NCI-H146 (cell line): ENCODE measurements at places on chromosomes 3 and 15.

- no peak for DNase-seq
Observed at GRCh38 chr3:150292891-150293290, 115.2 kb upstream of the TSC22D2 start.

- peak; percentile 65 for DNase-seq
Observed at GRCh38 chr3:77254967-77255831, 215.3 kb downstream of the ROBO2 start.

DNA sequence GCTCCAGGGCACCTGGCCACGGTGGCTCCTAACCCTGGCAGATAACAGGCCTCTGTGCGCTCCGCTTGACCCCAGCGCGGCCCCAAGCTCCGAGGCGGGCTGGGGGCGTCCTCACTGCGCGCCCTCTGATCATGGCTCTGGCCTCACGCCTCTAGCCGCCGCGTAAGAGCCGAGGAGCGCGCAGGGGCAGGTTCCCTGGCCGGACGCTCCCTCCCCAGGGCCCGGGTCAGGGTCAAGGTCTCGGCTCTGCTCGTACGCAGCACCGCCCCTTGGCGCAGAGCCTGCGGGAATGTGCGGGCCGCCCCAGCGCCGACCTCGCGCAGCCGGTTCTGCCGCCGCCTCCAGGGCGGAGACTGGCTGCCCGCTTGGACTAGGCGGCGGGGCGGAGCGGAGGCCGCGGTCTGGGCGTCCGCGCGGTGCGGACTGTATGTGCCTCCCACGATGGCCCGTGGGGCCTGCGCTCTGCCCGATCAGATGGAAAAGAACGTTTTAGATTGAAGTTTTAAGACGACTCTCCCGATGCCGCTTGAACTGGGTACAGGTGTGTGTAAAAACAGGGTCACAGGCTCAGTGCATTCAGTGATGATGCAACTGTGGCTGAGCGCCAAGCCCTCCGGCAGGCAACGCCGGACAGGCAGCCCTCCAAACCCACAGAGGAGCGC, 40.8 kb downstream of the CHST14 start:
- DNase-seq = peak; percentile 51

DNA sequence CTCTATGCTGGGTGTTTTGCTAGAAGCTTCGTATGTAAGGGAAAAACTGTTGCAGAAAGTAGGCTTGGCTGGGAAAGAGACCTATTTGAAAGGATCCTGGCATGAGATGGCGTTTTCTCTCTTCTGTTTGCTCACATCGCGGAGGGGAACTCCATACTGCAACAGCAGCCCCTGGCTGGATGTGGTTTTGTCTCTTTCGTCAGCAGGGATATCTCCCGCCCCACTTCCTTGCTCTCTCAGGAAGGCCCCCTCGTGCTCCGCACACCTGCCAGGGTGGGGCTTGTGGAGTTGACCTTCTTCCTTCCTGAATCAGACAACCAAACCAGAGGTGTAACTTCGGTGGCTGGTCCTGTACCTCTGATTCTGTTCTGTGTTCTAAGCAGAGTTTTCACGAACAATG, 26.4 kb upstream of the MYZAP start:
- peak; percentile 68 for DNase-seq

DNA sequence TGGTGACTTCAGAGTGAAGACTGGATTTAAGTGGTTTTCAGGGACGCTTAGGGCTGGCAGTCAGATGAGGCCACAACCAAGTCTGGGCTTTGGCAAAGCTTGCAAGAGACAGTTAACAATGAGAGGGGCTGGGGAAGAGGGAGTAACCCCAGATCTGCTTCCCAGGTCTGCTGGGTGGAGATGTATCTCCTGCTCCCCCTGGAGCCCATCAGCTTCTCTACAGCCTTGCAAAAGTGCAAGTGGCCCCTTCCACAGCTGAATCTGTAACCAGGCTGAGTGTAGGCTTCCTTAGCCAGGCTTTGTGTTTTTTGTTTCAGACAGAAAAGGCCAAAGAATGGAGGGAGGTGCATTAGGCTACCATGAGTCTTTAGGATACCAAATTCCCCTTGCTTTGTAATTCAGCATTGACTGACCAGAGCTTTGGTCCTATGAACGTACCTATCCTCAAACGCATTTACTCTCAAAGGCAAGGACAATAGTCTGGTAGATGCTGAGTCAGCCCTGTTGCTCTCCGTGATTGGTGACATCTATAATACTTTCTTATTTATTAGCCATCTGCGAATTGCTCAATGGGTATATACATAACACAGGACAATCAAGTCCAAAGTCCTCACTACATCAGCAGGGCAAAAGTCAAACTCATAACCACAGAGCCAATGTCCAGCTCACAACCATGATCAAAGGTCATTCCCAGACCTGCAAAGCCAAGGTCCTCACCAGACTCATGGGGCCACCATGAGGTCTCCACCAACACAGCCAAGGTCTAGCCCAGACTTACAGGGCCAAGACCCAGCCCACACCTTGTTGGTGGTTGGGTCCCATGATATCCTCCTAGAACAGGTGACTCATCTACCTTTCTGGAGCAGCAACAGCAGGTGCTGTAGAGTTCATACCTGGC, 17.1 kb downstream of the CCDC13 start:
- peak; percentile 20 for DNase-seq
